ENCODE measurements at places on chromosomes 13 and 19.

DNA sequence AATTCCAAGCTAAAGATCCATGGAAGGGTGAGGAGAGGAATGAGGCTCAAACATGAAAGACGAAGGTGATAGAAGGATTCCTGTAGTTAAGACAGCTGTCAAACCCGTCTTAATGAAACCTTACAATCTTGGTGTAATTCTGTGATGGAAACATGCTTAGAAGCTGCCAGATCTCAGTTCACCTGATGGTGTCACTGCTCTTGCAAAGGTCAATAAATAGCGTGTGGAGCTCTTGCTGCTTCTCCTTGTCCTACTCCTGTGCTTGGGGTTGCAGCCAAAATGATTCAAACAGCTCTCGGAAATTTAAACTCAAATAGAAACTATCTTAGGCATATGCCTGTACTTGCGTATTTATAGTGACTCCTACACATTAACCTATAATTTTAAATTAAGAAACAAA is 1705.0 kb downstream of the OLFM4 start:
- DNase-seq: no peak

DNA sequence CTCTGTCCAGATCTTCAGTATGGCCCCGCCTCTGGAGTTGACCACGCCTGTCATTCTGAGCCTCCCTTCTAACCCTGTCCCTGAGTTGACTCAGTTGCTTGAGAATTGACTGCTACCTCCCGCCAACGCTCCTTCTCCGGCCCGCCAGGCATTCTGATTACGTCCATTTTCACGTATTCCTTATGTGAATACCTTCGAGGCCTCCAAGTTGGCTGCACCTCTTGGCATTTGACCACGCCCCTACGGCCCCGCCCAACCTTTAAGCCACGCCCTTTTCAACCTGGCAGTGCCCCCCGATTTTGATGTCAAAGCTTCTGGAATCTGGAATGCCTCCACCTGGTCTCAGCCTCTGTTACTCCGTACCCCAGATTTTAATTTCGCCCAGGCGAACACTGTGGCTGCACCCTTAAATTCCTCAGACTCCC is 1.7 kb upstream of the EML2 start:
- DNase-seq: no peak

DNA sequence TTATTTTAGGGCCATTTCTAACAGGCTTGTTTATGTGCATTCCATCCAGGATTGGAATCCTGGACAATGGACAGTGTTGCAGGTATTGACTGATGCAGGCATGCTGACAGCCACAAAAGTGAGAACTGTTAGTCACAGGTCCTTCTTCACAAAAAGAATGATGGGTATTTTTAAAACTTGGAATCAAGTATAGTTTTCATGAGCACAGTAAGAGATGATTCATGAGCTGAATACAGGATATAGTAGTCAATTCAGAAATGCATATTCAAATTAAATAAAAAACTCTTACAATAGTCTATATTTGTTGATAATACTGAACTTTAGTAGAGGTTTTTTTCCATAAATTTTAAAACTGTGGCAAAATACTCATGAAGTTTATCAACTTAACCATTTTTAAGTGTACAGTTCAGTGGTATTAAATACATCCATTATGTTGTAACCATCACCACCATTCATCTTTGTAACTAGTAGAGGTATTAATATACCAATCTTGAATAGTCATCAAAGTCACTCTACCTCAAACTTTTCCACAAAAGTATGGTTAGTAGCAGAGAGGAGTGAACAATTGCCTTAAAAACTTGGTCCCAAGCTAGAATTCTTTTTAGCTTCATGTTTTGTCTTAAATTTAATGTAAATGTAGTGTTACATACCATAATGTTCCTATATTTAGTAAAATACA is 79.5 kb downstream of the KCNRG start:
- DNase-seq: no peak

- no peak for DNase-seq
Observed at GRCh38 chr19:33957804-33958203, 161.1 kb downstream of the KCTD15 start.

- no peak for DNase-seq
Observed at GRCh38 chr13:31880851-31881494, 141.6 kb downstream of the RXFP2 start.

GRCh38 chr19:10543420-10544241 is at the start of gene ATG4D:
TSS of gene ATG4D (plus strand) at chr19:10543904. CDS start at chr19:10544091, 187 bp downstream.
- DNase-seq: peak; percentile 74

- no peak for DNase-seq
Observed at GRCh38 chr13:24906268-24906667, 142.3 kb downstream of the RNF17 start.

DNA sequence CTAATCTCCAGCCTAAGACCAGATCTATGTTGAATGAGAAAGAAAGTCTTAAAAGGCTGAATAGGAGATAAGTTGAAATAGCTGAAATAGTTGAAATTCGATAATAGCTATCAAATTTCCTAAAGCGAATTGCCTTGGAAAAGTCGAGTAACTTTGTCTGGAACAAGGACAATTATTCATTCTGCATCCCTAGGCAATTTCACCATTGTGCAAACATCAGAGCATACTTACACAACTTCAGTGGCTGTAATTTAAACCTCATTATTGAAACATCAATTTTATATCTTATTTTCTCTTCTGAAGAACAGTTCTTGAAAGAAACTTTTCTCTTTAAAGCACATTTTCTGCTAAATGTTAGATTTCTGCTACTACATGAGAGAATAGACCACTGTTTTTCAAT is 13.6 kb downstream of the TNFSF13B start:
- DNase-seq: no peak

DNA sequence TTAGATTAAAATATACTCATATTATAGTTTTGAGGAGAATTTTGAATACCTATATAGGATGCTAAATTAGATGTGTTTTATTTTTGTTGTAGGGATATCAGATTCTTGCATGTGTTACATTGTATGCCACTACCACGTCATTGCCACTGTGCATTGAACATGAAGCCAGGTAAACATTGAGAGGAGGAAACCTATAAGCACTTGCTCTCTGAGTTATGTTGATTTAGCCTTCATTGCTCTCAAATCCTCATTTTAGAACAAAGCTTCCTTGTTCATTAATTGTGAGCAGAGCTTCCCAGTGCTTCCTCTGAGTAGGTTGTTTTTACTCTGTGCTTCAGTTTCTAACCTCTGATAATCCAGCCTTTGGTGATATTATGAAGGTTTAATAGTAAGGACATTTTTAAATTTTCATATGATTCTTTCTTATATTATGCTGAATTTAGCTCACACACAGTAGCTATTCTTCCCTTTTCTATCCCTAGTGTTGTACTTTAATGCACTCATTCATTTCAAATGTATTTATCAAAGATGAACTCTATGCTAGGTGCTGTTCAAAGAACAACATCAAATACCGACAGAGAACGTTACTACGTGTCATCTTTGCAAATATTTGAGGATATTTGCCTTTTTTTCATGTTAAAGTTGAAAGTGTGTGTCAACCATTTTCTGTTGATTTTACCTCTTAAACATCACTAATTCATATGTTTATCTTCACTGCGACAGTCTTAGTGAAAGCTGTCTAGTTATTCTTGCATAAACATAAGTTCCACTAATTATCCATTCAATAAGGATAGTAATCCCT is 1448.0 kb upstream of the MIR17HG start:
- DNase-seq: no peak
